ENCODE measurements at places on chromosomes 6 and 20. TPM values are rescaled to one million over a fixed set of nuclear protein-coding genes. Genes with fewer than 3 reads are reported as not detected.

The NEURL2 gene
- 20.9 TPM for total RNA-seq

- H3K27ac ChIP-seq: peak overlapping the region; percentile 70
- peaks cover 39% of the 10 kb centered on the region for H3K4me1 ChIP-seq
- H3K4me3 ChIP-seq: no peak overlapping the region
- H3K36me3 ChIP-seq: no peaks in the 10 kb centered on the region
Measured at GRCh38 chr6:3664625-3665041, 86.9 kb downstream of the PXDC1 start.

The CFAP61 gene
- not detected for total RNA-seq

DNA sequence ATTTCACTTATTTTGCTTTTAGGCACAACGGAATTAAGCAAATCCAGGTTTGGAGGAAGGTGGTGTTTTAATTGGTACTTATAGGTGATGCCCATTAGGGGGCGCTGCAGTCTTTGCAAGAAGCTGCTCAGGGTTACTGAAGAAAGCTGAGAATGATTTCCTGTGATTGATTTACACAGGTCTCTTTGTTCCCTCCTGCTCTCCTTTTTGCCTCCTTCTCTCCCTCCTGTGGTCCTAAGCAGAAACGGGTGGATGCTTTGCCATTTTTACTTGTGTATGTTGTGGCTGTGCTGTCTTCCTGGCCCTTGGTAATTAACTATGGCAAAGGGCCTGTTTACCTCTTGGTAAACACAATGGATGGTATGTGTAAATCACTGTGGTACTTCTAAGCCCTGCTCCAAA, 97.8 kb downstream of the ANKS1A start:
- peaks cover 28% of the 10 kb centered on the region for H3K4me1 ChIP-seq
- H3K36me3 ChIP-seq: peaks cover 5% of the 10 kb centered on the region
- no peak overlapping the region for H3K4me3 ChIP-seq
- H3K27me3 ChIP-seq: no peaks in the 10 kb centered on the region

DNA sequence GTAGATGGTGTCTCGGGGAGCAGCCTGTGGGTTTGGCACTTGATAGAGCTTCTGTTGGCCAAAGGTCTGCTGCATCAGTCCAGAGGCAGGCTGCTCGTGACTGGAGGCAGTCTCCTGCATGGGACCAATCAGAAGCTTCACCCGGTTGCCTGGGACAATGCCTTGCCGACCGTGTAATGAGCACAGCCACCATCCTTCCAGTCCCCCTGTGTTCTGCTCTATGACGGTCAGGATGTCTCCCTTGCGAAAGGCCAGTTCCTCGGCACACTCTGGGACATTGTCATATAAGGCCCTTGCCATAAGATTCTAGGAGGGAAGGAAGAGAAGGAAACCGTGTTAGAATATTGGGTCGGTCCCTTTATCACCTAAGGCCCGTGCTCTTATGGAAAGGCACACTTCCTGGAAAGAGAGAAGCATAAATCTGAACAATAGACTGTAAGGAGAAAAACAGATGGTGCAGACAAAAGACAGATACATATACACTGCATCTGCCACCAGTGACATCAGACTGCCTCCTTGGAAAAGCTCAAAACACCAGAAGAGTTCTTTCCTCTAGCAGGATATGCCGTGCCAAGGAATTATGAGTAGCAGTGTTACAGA, 18.9 kb downstream of the NEDD9 start:
- peak overlapping the region; percentile 81 for H3K27ac ChIP-seq
- H3K4me3 ChIP-seq: no peak overlapping the region
- no peaks in the 10 kb centered on the region for H3K36me3 ChIP-seq

The PRRC2A gene
- total RNA-seq: 44.1 TPM

DNA sequence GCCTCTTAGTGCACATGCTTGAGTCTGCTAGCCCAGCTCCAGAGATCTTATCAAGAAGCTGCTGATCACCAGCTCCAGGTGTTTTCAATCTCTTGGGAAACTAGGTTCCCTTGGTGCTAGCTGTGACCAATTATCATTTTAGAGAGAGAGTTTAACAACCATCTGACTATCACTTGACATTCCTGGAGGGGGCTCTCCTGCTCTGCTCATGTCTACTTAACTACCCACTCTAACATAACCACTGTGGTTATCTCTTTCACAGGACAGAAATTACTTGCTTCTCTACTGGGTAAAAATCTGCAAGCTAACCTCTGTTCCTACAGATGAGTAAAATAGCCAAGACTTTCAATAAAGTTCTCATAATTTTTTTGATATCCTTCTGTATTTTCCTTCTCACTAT, 823.4 kb upstream of the GJE1 start:
- no peaks in the 10 kb centered on the region for H3K27me3 ChIP-seq
- H3K4me3 ChIP-seq: no peak overlapping the region
- no peak for DNase-seq
- no peak overlapping the region for H3K27ac ChIP-seq
- no peaks in the 10 kb centered on the region for H3K4me1 ChIP-seq

The AGPAT4 gene
- total RNA-seq: 6.9 TPM

DNA sequence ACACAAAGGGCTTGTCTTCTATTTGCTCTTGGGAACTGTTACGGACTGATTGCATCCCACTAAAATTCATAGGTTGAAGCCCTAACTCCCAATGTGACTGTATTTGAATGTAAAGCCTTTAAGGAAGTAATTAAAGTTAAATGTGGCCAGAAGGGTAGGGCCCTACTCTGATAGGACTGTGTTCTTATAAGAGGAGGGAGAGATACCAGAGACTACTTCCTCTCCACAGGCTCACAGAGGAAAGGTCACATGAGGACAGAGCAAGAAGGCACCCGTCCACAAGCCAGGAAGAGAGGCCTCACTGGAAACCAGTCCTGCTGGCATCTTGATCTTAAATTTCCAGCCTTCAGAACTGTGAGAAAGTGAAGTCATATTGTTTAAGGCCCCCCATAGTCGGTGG, 211.9 kb downstream of the CDH26 start:
- no peak for DNase-seq
- no peaks in the 10 kb centered on the region for H3K4me1 ChIP-seq
- no peaks in the 10 kb centered on the region for H3K36me3 ChIP-seq
- H3K27me3 ChIP-seq: no peaks in the 10 kb centered on the region

GRCh38 chr6:38150681-38151296, 331.3 kb downstream of the ZFAND3 start:
- H3K4me3 ChIP-seq: no peak overlapping the region
- H3K36me3 ChIP-seq: no peaks in the 10 kb centered on the region
- DNase-seq: no peak

GRCh38 chr6:169171016-169171415, 82.6 kb downstream of the THBS2 start:
- H3K27me3 ChIP-seq: no peaks in the 10 kb centered on the region
- no peaks in the 10 kb centered on the region for H3K36me3 ChIP-seq
- H3K4me3 ChIP-seq: no peak overlapping the region
- DNase-seq: no peak
- no peaks in the 10 kb centered on the region for H3K4me1 ChIP-seq

GRCh38 chr20:22544462-22544861, 39.9 kb downstream of the FOXA2 start:
- DNase-seq: no peak
- no peak overlapping the region for H3K4me3 ChIP-seq
- no peak overlapping the region for H3K27ac ChIP-seq
- H3K27me3 ChIP-seq: no peaks in the 10 kb centered on the region

The GPR63 gene
- total RNA-seq: 1.6 TPM

- peaks cover 11% of the 10 kb centered on the region for H3K36me3 ChIP-seq
- no peaks in the 10 kb centered on the region for H3K27me3 ChIP-seq
- H3K27ac ChIP-seq: peak overlapping the region; percentile 98
- peak; percentile 71 for DNase-seq
- H3K4me1 ChIP-seq: no peaks in the 10 kb centered on the region
Measured at GRCh38 chr20:34112600-34113101, 608 bp upstream of the EIF2S2 start.

GRCh38 chr20:6618051-6618450, 149.4 kb upstream of the BMP2 start:
- no peaks in the 10 kb centered on the region for H3K36me3 ChIP-seq
- H3K4me3 ChIP-seq: no peak overlapping the region
- H3K4me1 ChIP-seq: no peaks in the 10 kb centered on the region

- DNase-seq: no peak
- no peak overlapping the region for H3K27ac ChIP-seq
- no peaks in the 10 kb centered on the region for H3K36me3 ChIP-seq
- H3K27me3 ChIP-seq: no peaks in the 10 kb centered on the region
Measured at GRCh38 chr6:116797585-116797984, 31.3 kb downstream of the GPRC6A start.

GRCh38 chr6:12232339-12232738, 57.8 kb upstream of the EDN1 start:
- DNase-seq: no peak
- peaks cover 5% of the 10 kb centered on the region for H3K4me1 ChIP-seq
- H3K4me3 ChIP-seq: no peak overlapping the region

- H3K27ac ChIP-seq: no peak overlapping the region
- peaks cover 5% of the 10 kb centered on the region for H3K36me3 ChIP-seq
- no peak overlapping the region for H3K4me3 ChIP-seq
- no peak for DNase-seq
- no peaks in the 10 kb centered on the region for H3K27me3 ChIP-seq
Measured at GRCh38 chr6:170388113-170388512, 81.6 kb downstream of the FAM120B start.

DNA sequence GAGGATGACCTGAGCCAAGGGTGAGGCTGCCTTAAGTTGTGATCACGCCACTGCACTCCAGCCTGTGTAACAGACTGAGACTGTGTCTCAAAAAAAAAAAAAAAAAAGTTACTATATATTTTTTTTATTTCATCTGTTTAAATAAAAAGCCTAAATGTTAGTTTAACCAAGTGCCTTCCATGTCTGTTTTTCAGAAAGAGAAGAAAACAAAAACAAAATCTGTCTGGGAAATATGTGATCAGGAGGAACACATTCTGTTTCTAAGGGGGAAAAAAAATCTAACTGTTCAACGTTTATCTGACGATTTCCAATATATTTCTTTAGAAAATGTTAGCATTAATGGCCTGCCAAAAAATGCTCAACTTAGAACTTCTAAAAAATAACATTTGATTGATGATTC, 147.0 kb downstream of the IPCEF1 start:
- no peaks in the 10 kb centered on the region for H3K4me1 ChIP-seq
- no peaks in the 10 kb centered on the region for H3K36me3 ChIP-seq
- H3K27me3 ChIP-seq: no peaks in the 10 kb centered on the region
- DNase-seq: no peak

DNA sequence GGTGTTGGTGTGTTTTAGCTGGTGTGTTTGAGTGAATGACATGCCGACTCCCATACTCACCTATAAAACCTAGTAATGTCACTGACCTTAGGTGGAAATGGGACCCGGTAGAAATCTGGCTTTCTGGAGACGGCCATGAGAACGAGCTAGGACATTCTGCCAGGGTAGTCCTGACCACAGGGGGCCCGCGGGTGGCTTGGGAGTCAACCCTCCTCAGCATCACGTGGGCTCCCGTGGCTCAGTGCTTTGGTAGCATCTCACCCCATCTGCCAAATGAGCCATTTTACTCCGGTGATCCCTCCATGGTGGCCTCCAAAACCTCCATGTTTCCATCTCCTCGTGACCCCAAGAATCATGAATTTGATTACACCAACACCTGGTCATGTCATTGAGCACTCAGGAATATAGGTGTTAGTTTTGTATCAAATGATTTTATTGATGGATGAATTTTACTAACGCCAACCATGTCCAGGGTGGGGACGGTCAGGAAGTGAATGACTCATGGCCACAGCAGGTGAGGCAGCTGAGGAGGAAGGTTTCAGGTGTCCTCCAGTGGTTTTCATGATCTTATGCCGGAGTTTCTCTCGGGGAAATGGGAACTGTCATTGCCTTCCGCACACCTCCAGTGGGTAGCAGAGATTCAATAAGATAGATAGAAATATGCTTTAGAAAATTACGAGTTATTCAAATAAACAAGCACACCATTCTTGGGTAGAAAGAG, 195.0 kb downstream of the SYNDIG1 start:
- DNase-seq: no peak
- H3K27me3 ChIP-seq: no peaks in the 10 kb centered on the region
- no peak overlapping the region for H3K4me3 ChIP-seq
- no peaks in the 10 kb centered on the region for H3K36me3 ChIP-seq
- H3K4me1 ChIP-seq: no peaks in the 10 kb centered on the region

DNA sequence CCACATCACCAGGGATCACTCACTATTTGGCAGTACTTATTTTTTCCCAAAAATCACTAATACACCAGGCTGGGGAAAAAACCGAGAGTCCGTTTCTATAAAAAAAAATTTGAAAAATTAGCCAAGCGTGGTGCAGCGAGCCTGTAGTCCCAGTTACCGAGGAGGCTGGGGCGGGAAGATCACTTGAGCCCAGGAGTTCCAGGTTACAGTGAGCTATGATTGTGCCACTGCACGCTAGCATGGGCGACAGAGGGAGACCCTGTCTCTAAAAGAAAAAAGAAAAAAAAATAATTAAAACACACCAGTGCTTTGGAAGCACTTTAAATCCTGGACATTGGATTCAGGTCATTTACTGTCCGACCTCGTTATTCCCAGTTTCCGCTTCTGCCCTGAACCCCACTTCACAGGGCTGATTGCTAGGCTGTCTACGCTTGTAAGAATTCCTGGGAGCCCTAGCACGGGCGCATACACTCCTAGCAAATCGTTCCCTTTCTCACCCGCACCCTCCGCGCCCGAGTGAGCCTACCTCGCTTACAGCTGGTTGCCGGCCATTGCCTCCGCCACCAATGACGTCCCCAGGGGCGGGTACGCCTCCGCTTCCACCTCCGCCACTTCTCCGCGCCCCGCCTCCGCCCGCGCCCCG, at the start of gene TPMT:
TPMT (minus strand) TSS at position 571 of the 643 bp plus-strand sequence. CDS start 5,950 bp downstream, outside the sequence.
- no peaks in the 10 kb centered on the region for H3K27me3 ChIP-seq
- peaks cover 3% of the 10 kb centered on the region for H3K36me3 ChIP-seq
- H3K27ac ChIP-seq: peak within 1 kb of the TSS; percentile 88
- peaks cover 13% of the 10 kb centered on the region for H3K4me1 ChIP-seq

The PLTP gene
- total RNA-seq: 132 TPM

GRCh38 chr6:41424370-41425058, 89.1 kb downstream of the NCR2 start:
- H3K27ac ChIP-seq: no peak overlapping the region
- H3K27me3 ChIP-seq: no peaks in the 10 kb centered on the region
- H3K4me1 ChIP-seq: peaks cover 38% of the 10 kb centered on the region
- peak; percentile 90 for DNase-seq
- no peaks in the 10 kb centered on the region for H3K36me3 ChIP-seq

- H3K27ac ChIP-seq: no peak overlapping the region
- no peaks in the 10 kb centered on the region for H3K4me1 ChIP-seq
- H3K36me3 ChIP-seq: no peaks in the 10 kb centered on the region
- no peak for DNase-seq
Measured at GRCh38 chr6:153858529-153858928, 180.5 kb upstream of the OPRM1 start.

The SULF2 gene
- 14.6 TPM for total RNA-seq

All from sigmoid colon (tissue), 7 donors.